ENCODE measurements at places on chromosomes 5 and 9.

DNA sequence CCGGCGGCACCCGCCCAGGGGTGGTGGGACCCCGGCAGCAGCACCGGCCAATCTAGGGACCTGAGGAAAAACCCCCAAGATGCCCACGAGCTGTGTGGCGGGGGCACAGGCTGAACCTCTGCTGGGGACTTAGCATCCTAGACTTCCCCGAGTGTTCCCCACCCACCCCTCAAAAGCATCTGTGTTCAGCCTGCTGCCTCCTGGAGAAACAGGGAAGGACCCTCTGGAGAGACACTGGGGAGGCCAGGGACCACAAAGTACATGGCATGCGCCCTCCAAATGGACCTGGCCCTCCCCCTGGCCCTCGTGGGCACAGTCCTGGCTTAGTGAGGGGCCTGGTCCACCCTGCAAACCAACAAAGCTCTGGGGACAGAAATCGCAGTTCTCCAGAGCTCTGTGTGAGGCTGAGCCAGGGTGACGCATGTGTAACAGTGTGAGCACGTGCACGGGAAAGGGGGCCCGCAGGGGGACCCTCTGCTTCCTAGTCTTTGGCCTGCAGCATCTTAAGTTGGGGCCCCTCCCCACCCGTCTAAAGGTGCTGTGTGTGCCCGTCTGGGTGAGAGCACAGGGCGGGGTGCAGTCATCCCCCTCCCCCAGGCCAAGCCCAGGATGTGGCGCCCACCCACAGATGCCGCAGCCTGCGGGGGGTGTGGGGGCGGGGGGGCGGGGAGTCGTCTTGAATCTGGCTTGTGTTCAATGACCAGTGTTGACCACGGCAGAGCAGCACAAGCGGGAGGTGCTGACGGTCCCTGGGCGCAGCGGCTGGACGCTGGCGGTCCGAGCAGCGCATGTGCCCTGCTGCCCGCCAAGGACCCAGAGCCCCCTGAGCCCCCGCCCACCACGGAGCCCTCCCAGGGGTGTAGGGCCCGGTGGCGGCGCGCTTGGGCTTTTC, 672 bp upstream of the KCNT1 start:
- no peak for DNase-seq

DNA sequence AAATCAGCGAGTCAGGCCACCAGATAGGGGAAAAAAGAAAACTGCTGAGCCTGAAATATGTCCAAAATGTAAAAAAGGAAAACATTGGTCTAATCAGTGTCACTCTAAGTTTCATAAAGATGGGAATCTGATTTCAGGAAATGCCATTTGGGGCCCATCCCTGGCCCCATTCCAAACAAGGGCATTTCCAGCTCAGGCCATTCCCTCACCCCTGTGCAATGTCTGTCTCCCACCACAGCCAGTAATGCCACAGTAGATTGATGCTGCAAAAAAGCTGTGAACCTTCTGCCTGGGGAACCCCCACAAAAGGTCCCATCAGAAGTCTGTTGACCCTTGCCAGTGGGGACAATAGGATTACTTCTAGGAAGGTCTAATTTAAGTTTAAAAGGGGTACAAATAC, 199.6 kb downstream of the YTHDC2 start:
- DNase-seq, result no peak

DNA sequence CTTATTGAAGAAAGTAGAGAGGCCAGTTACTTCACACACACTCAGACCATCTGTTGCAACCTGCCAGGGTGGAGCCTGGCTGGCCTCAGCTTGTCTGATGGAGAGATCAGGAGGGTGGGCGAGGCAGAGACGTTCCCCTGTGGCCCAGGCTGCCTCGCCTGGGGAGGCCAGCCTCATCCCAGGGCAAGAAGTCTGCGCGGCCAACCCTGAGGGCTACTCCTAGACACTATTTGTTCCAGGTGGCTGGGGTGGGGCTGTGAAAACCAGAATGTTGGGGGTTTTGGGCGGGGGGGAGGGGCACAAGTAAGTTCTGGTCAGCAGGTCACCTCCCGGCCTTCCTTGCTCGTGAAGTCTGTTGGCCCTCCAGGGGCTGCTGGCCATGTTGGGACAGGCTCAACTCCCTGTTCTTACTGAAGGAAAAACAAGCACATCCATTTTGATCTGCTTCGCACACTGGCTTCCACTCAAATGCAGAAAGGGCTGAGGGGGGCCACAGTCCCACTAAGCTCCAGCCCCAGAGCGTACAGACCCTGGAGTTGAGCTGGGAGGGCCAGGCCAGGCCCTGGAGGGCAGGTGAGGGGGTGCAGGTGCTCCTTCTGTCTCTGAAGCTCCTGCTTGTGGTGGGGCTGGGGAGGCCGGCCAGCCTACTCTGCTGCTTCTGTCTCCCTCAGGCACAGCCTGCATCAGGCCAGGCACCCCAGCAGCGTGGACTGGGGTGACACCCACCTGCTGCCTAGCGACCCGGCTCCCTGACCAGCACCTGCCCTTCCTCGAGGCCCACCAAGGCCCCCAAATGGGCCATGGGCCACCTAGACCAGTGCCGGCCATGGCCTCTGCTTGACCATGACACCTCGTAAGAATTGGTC, 46.6 kb downstream of the SECISBP2 start:
- DNase-seq, result no peak

GRCh38 chr5:150342583-150342982, 14.9 kb upstream of the TCOF1 start:
- DNase-seq, result no peak

DNA sequence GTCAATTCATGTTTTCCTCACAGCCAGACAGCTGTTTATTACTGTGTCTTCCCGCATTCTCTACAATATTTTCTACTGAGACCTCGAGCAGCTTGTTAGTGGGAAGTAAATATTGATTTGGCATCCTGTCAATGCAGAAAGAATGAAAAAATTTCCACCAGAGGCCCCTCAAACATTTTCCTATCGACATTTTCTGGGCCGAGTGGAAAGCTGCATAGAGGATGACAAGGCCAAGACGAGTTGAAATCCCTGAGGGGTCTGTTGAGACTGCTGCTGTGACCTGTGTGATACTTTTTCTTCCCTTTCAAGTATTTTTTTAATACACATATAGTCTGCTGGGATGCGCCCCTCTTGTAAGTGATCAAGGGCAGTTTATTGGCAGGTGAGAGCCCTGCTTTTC, 91.4 kb upstream of the SH3GL2 start:
- DNase-seq, result no peak

DNA sequence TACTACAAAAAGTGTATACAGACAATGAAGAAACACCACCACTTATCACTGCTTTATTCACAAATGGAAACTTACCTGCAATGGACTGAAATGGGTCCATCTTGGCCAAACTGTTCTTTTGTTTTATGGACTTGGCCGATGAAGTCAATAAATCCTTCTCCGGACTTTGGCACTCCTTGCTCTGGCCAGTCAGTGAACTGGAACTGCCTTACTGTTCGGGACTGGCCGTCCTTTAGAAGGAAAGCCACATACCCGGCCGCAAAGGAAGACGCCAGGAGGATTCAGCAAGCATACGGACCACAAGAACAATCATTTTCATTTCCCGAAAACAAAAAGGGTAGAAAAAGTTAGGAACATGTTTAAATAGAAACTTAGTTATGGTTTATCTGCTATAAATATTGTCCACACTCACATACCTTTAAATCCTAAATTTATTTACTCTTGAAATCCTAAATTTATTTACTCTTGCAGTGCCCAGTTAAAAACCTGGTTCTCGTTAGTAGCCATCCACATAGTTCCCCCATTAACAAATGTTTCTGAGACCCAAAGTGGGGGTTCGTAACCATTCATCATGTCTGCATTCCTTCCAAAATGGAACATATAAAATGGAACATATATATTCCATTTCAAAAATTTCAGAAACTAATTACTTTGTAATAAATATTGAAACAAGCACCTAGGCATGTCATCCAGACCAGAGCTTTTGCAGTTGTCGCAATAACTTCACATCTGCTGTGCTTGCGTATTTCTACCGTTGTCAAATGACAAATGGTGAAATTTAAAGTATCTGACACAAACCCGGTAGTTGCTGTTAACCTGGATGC, 532.1 kb upstream of the DMAC1 start:
- no peak for DNase-seq

DNA sequence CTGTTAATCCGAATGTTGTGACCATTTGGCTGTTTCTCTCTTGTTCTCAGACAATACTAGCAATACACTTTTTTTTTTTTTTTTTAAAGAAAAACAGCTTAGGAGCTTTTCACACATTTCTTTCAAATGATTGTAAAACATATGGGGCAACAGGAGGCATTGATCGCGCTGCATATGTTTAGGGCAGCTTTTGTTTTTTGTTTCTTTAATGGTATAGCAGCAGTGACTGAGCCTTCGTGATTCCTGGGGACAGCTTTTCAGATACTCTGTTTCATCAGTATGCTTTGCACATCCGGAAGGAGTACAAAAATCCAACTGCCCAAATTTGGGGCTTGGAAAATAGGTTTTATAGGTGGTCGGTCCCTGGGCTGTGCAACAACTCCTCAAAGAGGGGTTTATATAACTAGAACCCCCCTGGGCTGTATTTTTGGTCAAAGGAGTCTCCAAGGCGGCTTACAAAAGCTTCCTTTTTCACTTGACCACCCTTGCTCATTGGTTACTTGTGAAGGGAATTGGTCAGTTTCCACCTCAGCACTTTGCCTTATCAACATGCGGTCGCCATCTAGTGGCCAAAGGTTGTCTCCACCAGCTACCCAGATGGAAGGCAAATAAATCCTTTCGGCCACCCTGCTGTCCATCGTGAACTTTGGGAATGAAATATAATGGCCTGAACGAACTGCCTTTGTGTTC, 91.8 kb downstream of the PDE6A start:
- peak; percentile 83 for DNase-seq

DNA sequence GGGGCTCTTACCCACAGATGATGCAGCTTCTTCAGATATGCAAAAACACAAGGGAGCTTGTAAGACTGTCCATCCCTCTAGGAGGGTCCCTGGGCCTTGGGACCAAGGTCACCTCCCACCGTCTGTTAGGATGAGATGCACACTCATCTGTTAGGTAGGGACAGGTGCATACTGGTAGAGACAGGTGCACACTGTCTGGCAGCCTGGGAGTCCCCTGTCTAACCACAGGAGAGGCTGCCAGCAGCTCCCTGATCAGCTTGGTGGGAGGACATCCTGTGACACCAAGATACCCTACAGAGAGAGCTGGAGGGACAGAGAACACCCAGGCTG, 13.2 kb downstream of the TSPAN17 start:
- DNase-seq, result no peak

DNA sequence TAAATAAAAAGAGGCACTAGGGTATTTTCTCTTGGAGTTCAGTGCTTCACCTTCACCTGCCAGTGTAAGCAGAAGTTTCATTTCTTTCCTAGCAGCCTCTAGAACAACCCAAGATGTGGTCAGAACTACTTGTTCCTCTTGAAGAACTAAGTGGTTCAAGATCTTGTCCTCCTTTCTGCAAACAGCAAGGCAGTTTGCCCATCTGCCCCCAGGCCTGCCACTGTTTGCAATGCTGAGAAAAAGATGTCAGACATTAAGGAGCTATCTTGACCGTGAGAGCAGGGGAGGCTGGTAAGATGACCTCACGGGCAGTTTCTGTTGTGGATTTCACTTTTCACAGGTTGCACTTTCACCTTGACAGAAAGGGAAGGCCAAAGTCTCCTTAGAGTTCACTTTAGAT, 52.0 kb upstream of the KLF4 start:
- DNase-seq, result no peak

DNA sequence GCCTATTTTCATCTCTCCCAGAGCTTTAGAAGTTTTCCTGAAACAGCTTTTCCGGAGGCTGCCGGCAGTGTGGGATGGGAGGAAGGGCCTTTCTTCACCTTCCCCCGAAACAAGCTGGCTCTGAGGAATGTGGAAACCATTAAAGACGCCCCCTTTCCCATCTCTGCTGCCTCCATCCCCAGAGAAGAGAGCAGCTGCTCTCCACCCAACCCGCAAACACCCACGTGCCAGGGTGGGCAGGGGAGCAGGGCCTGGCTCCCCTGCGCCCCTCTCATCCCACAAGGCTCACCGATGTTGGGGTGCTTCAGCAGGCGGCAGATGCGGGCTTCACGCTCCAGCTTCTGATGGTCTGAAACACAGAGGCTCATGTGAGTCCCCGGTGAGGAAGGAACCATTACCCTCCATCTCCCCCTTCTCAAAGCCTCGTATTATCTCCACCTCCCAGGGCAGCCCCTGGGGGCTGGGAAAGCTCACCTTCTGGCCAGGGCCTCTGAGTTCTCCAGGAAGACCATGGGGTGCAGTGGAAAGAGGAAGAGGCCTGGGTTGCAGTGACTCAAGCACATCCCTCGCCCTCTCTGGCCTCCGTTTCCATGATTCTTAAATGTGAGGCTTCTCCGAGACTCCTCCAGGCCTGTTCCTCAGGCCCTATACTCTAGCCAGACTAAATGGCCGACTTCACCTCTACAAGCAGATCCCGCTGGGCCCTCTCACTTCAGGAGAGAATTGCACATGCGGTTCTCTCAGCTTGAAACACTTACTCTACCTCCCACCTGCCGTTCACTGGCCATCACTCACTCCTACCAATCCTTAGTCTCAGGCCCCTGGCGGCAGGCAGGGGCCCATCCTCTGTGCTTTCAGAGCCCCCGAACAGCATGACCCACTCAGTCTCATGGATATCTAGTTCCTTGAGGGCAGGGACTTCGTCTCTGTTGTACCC, 24.6 kb downstream of the CAMK2A start:
- DNase-seq, result no peak

DNA sequence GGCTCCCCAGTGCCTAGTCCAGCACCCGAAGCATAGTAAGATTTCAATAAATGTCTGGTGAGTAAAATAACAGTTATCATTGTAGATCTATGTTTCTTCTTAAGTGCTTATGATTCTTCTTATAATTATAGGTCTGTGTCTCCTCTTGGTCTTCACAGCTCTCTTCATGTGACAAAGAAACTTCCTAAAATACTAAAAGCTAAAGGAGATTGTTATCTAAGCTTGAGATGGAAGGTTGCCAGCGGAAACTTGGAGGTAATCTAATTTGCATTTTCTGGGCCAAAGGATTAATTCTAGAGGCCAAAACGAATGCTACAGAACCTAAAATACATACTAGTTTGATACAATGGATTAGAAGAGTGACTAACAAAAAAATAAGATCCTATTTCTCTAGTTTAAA, 13.6 kb upstream of the ARHGAP26 start:
- DNase-seq, result no peak

DNA sequence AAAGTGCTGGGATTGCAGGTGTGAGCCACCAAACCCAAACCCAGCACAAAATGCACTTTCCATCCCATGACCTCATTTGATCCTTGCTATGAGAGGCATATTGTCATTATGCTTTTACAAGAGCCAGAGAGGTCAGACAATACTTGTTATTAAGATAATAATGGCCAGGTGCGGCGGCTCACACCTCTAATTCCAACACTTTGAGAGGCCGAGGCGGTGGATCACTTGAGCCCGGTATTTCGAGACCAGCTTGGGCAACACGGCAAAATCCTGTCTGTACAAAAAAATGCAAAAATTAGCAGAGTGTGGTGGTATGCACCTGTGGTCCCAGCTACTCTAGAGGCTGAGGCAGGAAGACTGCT, 55.9 kb upstream of the IL17B start:
- DNase-seq, result no peak
